ENCODE measurements at places on chromosomes 16 and 17.

DNA sequence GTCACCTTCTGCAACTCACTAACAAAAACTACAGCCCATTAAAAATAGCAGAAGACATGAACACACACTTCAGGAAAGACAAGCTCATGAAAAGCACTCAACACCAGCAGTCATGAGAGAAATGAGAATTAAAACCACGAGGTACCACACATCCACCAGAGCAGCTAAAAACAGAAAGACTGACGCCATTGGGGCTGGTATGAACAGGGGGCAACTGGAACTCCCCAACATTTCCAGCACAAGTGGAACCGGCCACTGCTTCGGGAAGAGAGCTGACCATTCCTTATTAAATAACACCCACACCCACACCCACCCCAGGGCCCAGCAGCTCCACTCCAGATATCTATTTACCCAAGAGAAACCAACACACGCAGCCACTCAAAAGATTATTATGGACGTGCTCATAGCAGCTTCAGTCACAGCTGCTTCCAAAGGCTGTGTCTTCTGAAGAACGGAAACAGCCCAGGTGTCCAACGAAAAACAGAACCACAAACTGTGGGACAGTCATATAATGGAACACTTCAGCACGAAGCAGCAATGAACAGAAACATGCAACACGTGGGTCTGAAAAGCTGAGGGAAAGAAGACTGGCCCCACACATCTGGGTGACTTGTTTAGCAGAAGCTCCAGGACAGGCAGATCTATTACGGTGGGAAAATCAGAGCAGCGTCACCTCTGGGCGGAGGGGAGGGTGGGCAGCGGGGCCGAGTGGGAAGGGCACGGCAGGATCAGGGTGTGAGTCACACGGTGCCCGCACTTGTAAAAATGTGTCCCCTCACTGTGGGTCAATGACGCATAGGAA, 41.1 kb downstream of the KLHDC4 start:
- DNase-seq: no peak

GRCh38 chr17:8649157-8650118, 18.9 kb upstream of the MYH10 start:
- DNase-seq: no peak

GRCh38 chr16:80142940-80143339, 397.9 kb upstream of the DYNLRB2 start:
- no peak for DNase-seq

DNA sequence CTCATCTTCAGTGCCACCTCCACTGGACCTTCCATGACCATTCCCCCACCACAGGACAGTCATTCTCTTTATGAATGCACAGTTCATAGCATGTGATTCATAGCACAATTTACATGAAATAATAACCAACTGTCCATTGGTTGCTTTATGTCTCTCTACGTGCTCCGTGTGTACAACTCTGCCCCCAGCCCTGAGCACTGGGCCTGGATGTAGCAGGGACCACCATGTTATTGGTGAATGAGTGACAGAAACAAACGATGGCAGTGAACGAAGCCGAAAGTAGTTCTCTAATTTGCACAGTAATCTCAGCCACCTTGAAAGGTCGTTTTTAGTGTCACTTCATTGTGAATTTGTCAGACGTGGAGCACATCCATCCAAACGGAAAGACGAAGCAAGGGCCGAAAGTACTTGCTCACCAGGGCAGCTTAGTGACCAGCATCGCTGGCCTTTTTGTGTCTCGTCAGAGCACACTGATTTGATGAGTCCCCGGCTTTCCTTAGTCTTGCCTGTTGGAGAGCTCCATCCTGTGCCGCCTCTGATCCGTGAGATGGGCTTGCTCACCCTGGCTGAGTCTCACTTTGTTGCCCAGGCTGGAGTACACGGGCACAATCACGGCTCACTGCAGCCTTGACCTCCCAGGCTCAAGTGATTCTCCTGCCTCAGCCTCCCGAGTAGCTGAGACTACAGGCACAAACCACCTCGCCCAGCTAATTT, 95.3 kb downstream of the CMIP start:
- DNase-seq: no peak

- DNase-seq: no peak
Observed at GRCh38 chr17:33121756-33122155, 130.1 kb downstream of the SPACA3 start.

- DNase-seq: peak; percentile 91
Observed at GRCh38 chr16:11742536-11743307, at the start of gene TXNDC11. TSS of gene TXNDC11 (minus strand) at chr16:11742857. CDS start at chr16:11742730, 127 bp downstream.

DNA sequence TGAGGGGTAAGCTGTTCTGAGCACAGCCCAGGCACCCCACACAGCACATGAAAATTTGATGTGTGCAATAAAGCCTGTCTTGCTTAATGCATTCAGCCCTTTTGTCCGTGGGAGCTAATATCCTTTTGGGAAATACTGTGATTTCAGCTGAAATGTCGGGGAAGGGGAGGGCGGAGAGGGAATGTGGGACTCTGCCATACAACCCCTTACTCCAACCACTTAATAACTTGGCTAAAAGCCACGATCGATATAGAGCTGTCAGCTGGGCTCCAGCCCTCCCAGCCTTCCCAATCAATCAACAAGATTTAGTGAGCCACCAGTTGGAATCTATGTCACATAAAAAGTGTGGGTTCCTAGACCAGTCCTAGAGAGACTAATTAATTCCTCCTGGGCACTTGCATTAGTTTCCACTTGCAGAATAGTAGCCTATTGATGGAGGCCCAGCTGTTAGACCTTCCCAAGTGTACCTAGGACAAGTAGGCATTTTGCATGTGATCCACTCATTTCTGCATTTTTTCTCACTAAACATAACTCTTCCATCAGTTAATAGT, 82.7 kb upstream of the PIRT start:
- no peak for DNase-seq

GRCh38 chr17:67525239-67526135, 148.4 kb downstream of the PITPNC1 start:
- no peak for DNase-seq

DNA sequence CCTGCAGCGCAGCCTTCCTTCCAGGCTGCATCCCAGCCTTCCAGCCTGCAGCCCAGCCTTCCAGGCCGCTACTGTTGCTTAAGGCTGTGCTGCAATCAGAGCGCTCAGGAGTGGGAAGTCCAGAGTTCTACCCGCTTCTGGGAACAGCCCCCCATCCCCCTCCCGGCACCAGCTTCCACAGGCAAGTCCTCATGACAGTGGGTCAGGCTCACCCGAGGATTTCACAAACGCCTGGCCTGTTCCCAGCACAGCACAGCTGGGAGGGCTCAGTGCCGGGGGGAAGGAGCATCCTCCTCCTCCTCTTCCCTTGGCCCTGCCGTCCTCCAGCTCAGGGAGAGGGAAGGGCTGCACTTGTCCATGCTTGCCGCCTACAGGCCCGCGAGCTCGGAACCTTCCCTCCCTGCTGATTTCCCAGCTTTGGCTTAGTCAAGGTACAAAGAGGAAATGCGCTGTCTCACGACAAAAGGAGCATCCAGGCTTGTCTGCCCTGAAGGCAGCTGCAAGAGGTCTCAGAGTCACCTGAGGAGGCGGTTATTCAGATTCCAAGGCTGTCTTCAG, 8.3 kb downstream of the SOCS3 start:
- peak; percentile 82 for DNase-seq

GRCh38 chr17:79490530-79490929, 120.3 kb downstream of the RBFOX3 start:
- no peak for DNase-seq

DNA sequence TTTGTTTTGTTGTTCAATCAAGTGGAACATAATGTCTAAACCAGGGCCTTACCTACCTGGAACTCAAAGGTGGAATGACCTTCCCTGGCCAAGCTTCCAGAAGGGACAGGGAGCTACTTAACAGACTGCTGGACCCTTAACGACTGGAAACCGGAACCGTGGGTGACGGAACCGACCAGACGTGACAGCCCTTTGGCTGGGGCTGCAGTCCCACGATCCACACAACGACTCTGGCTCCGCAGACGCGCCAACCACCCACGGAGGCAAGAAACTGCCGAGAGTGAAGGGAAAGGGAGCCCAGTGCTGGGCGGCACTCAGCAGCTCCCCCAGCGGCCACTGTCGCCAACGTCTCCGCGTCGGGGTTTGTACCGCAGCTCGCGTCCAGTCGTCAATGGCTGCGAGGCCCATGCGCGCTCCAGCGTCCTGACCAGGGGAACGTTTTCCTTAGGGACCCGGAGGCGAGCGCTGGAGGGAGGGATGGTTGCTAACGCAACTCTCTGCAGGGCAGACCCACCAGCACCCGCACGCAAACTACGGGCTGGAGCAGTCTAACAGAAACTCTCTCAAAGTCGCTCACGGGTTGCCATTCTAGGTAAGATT, 5.5 kb upstream of the KIF22 start:
- DNase-seq: no peak

DNA sequence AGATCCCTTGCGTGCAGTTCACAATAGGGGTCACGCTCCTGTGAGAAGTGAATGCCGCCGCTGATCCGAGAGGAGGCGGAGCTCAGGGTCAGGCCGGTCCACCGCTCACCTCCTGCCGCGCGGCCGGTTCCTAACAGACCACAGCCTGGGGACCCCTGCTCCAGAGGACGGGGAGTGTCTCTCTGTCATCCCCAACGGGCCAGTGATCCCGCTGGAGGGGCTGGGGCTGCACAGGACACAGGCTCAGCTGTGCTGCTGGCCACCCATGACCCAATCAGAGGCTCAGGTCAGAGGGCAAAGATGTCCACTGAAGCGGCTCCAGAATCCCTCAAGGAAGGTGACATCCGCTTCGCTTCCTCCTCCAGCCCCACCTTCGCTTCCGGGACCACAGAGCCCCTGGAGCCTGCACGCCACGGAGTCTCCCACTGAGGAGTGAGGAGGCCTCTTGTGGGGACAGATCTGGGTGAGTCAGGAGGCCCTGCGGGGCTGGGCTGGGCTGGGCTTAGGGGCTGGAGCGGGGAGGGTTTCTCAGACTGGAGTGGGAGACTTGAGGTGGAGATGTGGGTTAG, 115.4 kb downstream of the METRNL start:
- no peak for DNase-seq

DNA sequence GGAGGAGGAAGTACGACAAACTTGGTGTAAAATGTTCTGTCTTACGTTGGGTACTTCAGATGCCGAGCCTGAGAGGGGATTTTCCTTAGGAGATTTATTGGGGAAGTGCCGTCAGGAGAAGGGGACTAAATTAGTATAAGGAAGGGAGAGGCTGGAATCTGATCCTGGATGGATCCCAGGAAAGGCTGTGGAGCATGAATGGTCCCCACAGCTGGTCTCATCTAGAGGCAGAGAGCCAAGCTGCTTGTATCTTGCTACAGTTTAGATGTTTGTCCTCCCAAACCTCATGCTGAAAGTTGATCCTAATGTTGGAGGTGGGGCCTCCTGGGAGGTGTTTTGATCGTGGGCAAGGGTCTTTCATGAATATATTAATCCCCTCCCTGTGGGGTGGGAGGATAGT, 798.4 kb upstream of the EEF2KMT start:
- no peak for DNase-seq

- peak; percentile 78 for DNase-seq
Observed at GRCh38 chr16:85610446-85611193, 2.5 kb upstream of the GSE1 start.

GRCh38 chr16:3654249-3654991, at the start of gene DNASE1:
TSS of gene DNASE1 (plus strand) at chr16:3654691. CDS start at chr16:3655374, 683 bp downstream.
- no peak for DNase-seq

DNA sequence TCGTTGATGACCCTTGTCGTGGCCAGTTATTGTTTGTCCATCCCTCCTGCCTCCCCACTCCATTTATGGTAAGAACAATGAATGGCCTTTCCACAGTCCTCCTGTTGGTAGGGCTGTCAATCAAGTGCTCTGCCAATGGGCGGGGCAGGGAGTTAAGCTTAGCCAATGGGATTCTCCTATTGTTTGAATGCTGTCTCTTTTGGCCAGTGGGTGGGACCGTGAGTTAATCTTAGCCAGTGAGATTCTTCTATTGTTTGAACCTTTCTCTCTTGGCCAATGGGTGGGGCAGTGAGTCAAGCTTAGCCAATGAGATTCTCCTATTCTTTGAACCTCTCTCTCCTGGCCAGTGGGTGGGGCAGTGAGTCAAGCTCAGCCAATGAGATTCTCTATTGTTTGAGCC, 85.4 kb downstream of the IRX3 start:
- no peak for DNase-seq

DNA sequence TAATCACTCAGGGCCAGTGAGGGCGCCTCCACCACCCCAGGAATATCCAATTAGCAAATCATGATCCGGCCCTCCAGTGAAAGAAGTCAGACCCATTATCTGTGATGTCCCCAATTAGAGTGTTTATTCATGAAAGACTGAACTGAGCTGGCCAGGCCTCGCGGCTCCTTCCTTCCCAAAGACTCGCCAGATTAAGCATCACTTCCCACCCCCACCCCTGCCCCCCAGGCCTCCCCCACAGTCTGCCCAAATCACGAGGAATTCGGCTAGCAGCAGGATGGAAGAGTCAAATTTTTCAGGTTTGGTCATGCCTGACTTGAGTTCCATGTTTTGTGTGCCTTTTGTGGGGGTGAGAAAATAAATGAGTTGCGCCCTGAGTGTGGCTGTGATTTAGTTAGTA, 298.4 kb upstream of the SALL1 start:
- DNase-seq: no peak

DNA sequence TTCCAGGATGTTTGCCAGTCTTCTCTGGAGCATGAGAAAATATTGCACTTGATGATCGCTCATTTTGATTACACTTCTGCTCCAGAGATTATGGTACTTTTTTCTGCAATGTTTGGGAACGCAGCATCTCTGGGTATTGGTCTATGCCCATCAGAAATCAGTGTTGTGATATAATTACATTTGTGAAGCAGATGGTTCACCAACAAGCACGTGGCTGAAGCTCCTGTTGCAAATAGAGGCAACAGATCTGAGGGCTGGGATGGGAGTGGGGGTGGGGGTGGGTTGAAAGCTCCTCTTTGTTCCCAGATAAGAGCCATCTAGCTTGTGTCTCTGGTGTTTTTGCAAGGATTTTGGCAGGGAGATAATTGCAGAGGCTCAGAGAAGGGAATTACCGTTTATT, 252.3 kb downstream of the SHISA9 start:
- no peak for DNase-seq

DNA sequence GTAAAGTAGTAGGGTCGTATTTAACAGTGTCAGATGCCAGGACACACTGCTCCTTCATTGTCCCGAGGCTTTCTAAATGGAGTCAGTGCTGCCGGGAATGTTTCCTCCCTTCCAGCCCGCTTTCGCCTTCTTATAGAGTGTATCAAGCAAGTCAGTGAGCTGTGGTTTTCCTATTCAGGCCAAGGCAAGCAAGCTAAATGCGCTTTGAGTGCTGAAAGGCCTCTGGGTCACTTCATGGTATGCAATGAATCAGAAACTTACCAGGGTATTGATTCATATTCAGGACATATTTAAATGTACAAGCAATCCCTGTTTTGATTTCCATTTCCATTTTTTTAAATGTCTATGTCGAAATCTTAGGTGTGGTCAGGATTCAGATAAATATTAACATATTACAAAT, 327.9 kb upstream of the SOX9 start:
- no peak for DNase-seq

Data from nucleus accumbens (tissue), 56 donors.